AG10803 (cell line): ENCODE measurements at places on chromosomes 6 and 20.
A peak's percentile ranks its signal among the peaks of the same experiment; 100 is the strongest.

GRCh38 chr6:77609106-77609505, 43.7 kb upstream of the MEI4 start:
- DNase-seq = no peak

DNA sequence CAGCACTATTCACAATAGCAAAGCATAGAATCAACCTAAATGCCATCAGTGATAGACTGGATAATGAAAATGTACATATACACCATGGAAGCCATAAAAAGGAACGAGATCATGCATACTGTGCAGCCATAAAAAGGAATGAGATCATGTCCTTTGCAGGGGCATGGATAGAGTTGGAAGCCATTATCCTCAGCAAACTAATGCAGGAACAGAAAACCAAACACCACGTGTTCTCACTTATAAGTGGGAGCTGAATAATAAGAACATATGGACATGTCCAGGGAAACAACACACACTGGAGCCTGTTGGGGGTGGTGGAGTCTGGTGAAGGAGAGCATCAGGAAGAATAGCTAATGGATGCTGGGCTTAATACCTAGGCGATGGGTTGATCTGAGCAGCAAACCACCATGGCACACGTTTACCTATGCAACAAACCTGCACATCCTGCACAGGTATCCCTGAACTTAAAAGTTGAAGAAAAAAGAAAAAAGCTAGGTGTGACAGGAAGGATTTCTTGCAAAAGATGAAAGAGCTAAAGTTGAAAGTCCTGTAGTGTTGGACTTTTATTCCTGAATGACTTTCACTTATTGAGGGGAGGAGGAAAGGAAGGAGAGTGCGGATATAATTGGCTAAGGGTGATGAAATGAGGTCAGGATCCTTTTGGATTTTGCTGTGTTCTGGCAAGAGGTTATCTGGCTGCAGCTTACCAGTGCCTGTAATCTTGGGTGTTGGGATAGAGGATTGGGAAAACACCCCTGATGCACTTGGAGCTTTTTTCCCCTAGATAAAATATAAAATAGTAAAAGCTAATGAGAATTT, 8.5 kb downstream of the TRMT11 start:
- DNase-seq = no peak

DNA sequence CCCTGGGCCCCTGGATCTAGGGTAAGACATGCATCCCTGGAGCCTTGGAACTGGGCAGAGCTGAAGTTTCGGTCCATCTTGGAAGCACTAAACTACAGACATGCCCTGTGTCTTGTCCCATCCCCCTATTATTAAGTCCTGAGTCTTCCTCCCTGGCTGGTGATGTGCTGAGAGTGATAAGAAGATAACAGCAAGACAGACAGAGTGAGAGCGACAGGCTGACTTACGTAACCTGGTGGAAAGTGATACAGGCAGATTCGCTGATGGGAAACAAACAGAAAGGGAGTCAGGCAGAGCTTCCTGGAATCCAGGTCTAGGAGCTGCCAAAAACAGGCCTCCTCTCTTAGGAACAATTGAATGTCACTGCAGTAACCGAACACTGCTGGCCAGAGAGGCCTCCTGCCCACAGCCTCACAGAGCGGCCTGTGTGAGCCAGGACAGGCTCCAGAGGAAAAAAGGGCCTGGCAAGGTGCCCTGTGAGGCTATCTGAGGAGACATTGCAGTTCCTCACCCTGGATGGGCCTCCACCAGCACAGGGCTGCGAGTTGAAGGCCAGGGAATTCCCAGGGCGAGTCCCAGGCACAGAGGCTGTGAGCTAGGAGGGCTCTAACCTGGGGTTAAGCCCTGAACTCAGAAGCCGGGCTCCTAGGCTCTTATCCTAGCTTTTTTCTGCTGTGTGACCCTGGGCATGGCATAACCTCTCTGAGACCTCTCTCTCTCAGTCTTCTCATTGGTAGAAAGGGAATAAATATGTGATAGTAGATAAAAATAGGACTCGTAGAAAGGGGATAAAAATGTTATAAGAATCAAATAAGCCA, 34.2 kb upstream of the B4GALT5 start:
- DNase-seq = peak; percentile 86

- no peak for DNase-seq
Observed at GRCh38 chr20:31956556-31957526, 5.0 kb upstream of the PDRG1 start.

DNA sequence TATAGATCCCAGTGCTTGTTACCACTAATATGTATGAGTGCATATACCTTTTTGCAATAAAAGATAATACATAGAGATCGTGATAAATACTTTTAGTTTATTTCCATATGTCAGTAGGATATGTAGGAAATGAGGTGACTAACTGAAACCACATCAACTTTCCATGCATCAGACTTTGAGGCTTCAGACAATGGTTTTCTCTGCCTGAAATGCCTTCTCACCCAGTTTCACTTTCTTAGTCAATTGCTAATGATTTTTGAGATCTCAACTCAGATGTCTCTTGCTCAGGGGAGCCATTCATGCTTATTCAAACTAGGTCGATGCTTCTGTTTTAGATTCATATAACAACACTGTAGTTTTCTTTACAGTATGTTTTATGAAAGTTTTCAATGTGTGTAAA, 626.6 kb upstream of the ADGRB3 start:
- DNase-seq = no peak

GRCh38 chr20:57868310-57868709, 158.5 kb upstream of the PMEPA1 start:
- no peak for DNase-seq

- DNase-seq = no peak
Observed at GRCh38 chr6:35512740-35513139, at the start of gene TULP1. Gene TULP1 (minus strand): TSS chr6:35512896. CDS start chr6:35512858, 38 bp downstream.

- DNase-seq = no peak
Observed at GRCh38 chr6:85096976-85097375, 332.6 kb upstream of the TBX18 start.

- peak; percentile 80 for DNase-seq
Observed at GRCh38 chr6:52416629-52417151, 3.5 kb upstream of the EFHC1 start.

DNA sequence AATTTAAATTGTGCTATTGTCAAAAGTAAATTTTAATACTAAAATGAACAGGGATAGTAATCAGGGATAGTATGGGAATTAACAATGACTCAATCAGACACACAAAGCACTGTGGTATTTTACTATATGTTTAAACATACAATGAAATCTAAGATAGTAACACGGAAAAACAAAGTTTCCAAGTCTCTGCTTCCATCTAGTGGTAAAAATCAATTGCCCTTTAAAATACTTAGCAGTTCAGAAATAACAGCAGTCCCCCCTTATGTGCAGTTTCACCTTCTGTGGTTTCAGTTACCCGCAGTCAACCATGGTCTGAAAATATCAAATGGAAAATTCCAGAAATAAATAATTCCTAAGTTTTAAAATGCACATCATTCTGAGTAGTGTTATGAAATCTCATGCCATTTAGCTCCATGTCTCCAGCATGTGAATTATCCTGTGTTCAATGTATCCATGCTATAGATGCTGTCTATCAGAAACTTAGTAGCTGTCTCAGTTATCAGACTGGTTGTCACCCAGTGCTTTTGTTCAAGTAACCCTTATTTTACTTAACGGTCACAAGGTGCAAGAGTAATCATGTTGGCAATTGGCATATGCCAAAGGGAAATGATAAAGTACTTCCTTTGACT, 58.5 kb downstream of the AHI1 start:
- DNase-seq = no peak

DNA sequence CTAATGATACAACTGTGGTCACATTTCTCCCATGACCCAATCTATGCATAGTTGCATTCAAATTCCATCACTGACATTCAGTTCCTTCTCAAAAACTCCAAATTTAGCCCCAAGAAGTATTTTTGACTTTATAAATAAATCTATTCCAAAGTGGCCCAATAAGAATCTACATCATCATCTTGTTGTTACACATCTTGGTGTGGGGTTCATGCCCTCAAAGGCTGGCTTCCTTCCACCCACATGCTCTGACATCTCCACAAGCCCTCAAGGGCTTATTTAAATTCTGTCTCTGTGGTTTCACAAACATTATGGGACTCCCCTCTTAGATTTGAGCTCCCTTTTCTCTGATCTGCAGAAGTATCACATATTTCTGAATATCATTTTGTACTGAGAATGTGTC, 585.3 kb upstream of the BTBD3 start:
- no peak for DNase-seq

DNA sequence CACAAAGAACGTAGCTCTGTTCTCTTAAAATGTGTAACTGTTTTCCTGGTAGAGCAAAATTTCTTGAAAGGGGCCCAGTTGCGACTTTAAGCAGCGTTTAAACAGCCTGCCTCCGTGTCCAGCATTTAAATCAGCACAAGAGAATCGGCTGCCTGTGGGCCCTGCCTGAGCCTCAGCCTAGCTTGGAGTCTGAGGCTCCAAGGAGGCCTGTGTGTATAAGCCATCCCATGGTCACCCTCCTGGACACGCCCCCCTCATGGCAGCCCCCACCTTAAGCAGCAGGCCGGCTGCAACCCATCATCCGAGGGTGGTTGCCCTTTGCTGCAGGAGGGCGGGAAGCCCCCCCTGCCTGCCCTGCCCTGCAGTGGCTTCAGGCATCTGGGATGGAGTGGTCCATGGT, 18.9 kb downstream of the SDCBP2 start:
- DNase-seq = no peak

GRCh38 chr6:170088582-170088955, 202.3 kb downstream of the DLL1 start:
- DNase-seq = no peak

- DNase-seq = no peak
Observed at GRCh38 chr6:160095146-160095845, 26.3 kb upstream of the SLC22A1 start.

DNA sequence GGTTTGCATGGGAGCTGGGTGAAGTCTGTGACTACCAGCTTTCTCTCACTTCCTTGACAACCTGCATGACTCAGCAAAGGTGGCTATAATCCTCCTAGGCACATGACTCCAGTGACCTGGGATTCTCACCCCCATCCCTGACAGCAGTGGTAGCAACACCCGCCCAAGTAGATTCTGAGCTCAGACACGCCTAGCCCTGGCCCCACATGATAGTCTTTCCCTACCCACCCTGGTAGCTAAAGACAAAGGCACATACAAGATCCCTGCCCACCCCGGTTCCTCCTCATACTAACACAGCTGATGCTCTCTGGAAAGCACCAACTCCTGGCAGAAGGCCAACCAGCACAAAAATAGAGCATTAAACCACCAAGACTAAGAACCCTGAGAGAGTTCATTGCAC, 25.9 kb upstream of the CRISP1 start:
- DNase-seq = no peak

GRCh38 chr6:17831135-17831534, 124.4 kb upstream of the NUP153 start:
- DNase-seq = peak; percentile 90

DNA sequence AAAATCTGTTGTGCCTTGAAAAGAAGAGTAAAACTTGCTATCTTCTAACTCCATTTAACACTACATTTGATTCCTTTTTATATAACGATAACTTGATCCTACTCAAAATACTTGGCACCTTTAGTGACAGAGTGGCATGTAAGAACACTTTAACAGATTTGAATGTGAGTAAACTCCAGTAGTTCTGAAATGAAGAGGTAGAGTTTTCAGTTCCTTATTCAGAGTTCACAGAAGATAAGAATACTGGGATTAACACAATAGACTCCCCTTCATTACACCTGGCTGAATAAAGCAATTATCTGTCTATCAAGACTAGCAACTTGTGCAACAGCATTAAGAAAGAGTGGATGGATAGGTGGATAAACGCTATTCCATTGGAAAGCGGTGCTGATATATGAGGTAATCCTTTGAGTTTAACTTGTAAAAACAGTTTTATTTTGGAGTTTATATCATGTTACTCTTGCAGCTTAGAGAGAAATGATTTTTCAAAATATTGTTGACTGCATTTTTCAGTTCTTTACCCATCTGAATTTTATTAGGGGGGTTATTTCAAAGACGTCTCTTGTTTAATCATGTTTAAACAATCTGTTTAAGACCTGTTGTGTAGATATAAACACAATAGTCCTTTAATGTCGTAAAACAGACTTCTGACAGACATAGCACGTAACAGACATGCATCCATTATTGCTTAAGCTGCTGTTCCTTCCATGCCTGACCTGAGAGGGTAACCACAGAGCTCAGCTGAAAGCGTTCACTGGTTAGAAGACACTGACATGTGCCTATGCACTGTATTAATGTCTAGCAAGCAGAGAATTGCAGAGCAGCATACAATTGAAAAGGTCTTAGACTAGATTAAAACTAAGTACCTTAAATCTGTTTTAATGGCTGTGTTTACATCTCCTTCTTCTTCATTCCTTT, 102.4 kb upstream of the SUPT3H start:
- peak; percentile 82 for DNase-seq

DNA sequence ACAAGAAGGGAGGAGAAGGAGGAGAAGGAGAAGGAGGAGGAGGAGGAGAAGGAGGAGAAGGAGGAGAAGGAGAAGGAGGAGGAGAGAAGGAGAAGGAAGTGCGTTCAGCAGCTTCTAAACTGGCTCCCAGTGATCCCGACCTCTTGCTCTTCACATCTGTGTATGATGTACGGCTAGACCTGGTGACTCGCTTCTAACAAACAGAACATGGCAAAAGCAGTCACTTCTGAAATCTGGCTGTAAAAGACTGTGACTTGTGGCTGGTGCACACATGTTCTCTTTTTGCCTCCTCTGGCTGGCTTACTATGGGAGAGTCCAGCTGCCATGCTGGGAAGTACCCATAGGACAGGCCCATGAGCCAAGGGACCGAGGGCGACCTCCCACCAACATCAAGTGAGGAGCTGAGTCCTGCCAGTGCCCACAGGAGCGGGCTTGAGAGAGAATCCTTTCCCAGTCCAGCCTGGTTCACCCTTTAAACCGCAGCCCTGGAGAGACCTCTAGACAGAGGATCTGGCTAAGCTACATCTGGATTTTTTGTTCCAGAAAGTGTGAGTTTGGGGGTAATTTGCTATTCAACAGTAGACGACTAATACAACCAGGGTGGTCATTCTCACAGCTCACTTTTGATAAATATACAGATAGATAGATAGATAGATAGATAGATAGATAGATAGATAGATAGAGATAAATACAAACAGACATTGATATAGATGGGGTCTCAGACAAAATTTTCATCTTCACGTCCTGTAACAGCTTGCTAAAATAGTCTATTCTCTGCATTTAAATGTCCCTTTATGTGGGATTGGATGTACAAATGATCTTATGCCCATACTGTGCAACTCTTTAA, 42.3 kb downstream of the RPP40 start:
- peak; percentile 21 for DNase-seq

DNA sequence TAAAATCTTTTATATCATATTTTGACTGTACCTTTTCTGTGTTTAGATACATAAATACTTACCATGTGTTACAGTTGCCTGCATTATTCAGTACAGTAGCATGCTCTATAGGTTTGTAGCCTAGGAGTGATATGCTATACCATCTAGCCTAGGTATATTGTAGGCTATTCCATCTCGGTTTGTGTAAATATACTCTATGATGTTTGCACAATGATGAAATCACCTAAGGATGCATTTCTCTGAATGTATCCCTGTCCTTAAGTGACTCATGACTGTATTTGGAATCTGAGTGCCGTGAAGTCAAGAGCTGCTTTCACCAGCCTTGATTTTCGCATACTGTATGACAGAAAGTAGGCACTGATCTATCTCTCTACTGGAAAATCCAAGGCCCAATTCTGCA, 129.9 kb downstream of the UTRN start:
- DNase-seq = peak; percentile 59

- no peak for DNase-seq
Observed at GRCh38 chr6:146923205-146923833, 280.9 kb upstream of the STXBP5 start.

GRCh38 chr6:110468731-110469130, 7.7 kb downstream of the SLC22A16 start:
- no peak for DNase-seq

GRCh38 chr20:63767456-63767855, 27.9 kb downstream of the SLC2A4RG start:
- no peak for DNase-seq
